ENCODE measurements at places on chromosomes 3 and 15. TPM values are rescaled to one million over a fixed set of nuclear protein-coding genes. Genes with fewer than 3 reads are reported as not detected.

Gene ARHGAP31
- total RNA-seq, result 2.9 TPM

Gene BNIP2
- total RNA-seq, result 184 TPM

- H3K27ac ChIP-seq, result peak overlapping the region; percentile 97
- H3K36me3 ChIP-seq, result peaks cover 26% of the 10 kb centered on the region
- H3K4me3 ChIP-seq, result peak overlapping the region; percentile 89
- no peaks in the 10 kb centered on the region for H3K27me3 ChIP-seq
- peaks cover 19% of the 10 kb centered on the region for H3K4me1 ChIP-seq
- peak; percentile 75 for DNase-seq
Observed at GRCh38 chr15:96331945-96332636, 1.6 kb downstream of the NR2F2 start.

DNA sequence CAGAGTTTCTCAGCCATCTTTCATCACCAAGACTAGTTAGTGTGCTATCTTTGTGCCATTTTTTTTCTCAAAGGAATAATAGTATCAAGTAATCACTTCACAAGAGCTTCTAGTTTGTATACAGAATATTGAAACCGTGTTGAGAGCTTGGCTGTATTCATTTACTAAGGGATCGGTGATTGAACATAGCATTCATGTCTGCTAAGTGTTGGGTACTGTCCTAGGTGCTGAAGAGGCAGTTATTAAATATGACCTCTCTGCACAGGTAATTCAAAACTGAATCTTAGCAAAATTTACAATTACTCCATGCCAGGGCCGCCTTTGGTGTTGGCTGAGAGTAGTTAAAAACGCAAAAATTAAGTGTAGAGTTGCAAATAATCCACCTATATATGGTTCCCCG, 355.3 kb upstream of the RORA start:
- H3K27me3 ChIP-seq, result no peaks in the 10 kb centered on the region
- H3K27ac ChIP-seq, result no peak overlapping the region
- no peaks in the 10 kb centered on the region for H3K4me1 ChIP-seq
- H3K4me3 ChIP-seq, result no peak overlapping the region
- no peaks in the 10 kb centered on the region for H3K36me3 ChIP-seq

DNA sequence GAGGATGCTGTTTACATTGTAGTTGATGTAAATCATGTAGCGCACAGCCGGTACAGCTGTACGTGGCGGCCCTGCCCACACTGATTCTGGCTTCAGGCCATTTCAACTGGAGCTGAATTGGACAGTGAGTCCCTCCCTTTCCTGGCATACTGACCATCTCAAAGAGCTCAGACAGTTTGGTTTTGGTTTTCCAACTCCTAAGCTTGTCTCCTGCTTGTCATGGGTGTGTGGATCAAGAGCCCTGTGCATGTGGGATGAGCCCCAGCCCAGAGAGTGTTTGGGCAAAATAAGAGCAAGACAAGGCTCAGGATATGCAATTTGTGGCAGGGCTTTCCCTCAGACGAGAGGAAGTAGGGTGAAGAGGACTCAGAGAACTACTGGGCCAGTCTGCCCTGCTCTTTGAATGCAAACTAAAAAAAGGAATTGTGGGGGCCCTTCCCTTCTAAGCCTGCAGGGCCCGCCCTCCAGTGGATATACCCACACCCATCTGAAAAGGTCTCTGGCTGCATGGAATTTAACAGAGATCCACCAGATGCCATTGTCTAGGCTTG, 13.3 kb downstream of the ITGA11 start:
- H3K4me3 ChIP-seq, result no peak overlapping the region
- DNase-seq, result peak; percentile 83
- peaks cover 5% of the 10 kb centered on the region for H3K4me1 ChIP-seq

DNA sequence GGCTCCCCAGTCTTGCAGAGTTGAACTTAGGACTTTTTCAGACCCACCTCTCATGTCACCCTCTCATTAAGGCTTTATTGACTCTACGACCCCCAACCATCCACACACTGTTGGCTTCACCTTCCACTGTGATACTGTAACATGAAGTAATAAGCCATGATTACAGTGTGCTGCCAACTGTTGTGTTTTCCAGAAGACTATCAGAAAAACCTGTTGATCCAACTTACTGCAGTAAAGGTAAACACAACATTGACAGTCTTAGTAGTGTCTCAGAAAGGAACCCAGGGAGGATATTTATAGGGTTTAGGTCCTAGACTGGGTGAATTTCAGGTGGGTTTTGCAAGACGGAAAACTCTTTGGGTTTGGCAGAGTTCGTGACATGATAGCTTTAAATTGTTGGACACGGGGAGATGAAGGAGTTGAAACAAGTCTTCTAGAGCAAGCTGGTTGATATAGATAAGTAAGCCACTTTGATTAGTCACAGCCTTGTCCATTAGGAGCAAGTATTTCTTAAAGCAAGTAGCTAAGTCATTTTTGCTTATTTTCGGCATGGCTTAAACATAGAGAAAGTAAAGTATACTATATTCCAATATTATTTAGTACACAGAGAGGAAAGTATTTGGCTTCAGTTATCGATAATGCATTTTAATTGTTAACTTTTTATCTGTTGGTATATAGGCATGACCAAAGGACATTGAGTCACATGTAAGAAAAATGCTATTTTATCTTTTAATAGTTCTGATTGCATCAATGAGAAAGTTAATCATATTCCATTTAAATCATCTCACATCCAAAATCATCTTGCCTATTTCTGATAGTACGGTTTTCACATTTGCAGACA, 2.4 kb upstream of the COL6A5 start:
- DNase-seq, result no peak
- H3K27me3 ChIP-seq, result peaks cover 29% of the 10 kb centered on the region
- H3K36me3 ChIP-seq, result no peaks in the 10 kb centered on the region
- no peaks in the 10 kb centered on the region for H3K4me1 ChIP-seq
- no peak overlapping the region for H3K27ac ChIP-seq
- no peak overlapping the region for H3K4me3 ChIP-seq

GRCh38 chr3:162699291-162699690, 1202.7 kb downstream of the OTOL1 start:
- H3K4me1 ChIP-seq, result no peaks in the 10 kb centered on the region
- no peak overlapping the region for H3K4me3 ChIP-seq

DNA sequence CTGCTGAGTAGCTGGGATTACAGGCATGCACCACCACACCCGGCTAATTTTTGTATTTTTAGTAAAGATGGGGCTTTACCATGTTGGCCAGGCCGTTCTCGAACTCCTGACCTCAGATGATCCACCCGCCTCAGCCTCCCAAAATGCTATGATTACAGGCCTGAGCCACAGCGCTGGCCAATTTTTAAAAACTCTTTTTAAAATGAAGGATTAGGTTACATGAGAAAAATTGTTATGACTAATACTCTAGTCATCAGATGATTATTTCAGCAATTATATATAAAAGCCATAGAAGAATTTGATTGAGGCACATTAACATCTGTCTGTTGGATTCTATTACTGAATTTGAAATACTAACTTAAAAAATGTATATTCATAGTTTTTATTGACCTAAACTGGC, 134.1 kb upstream of the MNS1 start:
- no peaks in the 10 kb centered on the region for H3K4me1 ChIP-seq
- H3K4me3 ChIP-seq, result no peak overlapping the region
- H3K27me3 ChIP-seq, result no peaks in the 10 kb centered on the region
- no peak for DNase-seq

All from stomach (tissue), 19 donors.